Cardiac muscle cell (in vitro differentiated cells and primary cell): ENCODE measurements at places on chromosomes 2 and 18. TPM values are rescaled to one million over a fixed set of nuclear protein-coding genes. Genes with fewer than 3 reads are reported as not detected.

CIB4 gene
- 0.49 TPM in 1 of 2 replicates, not detected in the other for total RNA-seq

SNORC gene
- total RNA-seq, result 3.8 and 13.1 TPM in 2 replicates

C1QL2 gene
- 0.18 and 0.30 TPM in 2 replicates for total RNA-seq

MRPL19 gene
- total RNA-seq, result 54.6 TPM in 2 replicates

MTCL1 gene
- total RNA-seq, result 4.7 and 9.6 TPM in 2 replicates

CYRIA gene
- 0.63 and 2.2 TPM in 2 replicates for total RNA-seq

OTX1 gene
- total RNA-seq, result 0.14 and 0.66 TPM in 2 replicates

IL18R1 gene
- total RNA-seq, result 0.07 and 0.12 TPM in 2 replicates

ZNF407 gene
- total RNA-seq, result 4.2 and 8.0 TPM in 2 replicates

TRAPPC8 gene
- 15.6 and 25.7 TPM in 2 replicates for total RNA-seq

TGFA gene
- total RNA-seq, result 0.21 and 4.6 TPM in 2 replicates

TCF7L1 gene
- total RNA-seq, result 1.5 and 5.3 TPM in 2 replicates

KIAA2012 gene
- 0.21 TPM in 1 of 2 replicates, not detected in the other for total RNA-seq

TLX2 gene
- total RNA-seq, result 0.06 TPM in 1 of 2 replicates, not detected in the other

PKDCC gene
- 169 and 228 TPM in 2 replicates for total RNA-seq

SPATA3 gene
- total RNA-seq, result not detected in 2 replicates

LRRTM4 gene
- 12.6 and 15.4 TPM in 2 replicates for total RNA-seq

LRATD1 gene
- 1.1 and 1.5 TPM in 2 replicates for total RNA-seq

LDLRAD4 gene
- 7.9 and 10.5 TPM in 2 replicates for total RNA-seq

EIF2B4 gene
- total RNA-seq, result 30.5 and 41.5 TPM in 2 replicates

TUBA4B gene
- total RNA-seq, result not detected in 2 replicates

DLX1 gene
- total RNA-seq, result not detected in 2 replicates

GRCh38 chr18:69064063-69064462, 266.2 kb downstream of the CCDC102B start:
- no peak for DNase-seq

- DNase-seq, result no peak
Observed at GRCh38 chr2:191740759-191741158, 62.8 kb downstream of the NABP1 start.

GRCh38 chr2:148252646-148253045, 231.8 kb downstream of the MBD5 start:
- no peak for DNase-seq

- no peak for DNase-seq
Observed at GRCh38 chr2:207525296-207525695, 4.5 kb upstream of the CREB1 start.

- no peak for DNase-seq
Observed at GRCh38 chr2:108347786-108348185, 30.0 kb upstream of the SULT1C4 start.

DNA sequence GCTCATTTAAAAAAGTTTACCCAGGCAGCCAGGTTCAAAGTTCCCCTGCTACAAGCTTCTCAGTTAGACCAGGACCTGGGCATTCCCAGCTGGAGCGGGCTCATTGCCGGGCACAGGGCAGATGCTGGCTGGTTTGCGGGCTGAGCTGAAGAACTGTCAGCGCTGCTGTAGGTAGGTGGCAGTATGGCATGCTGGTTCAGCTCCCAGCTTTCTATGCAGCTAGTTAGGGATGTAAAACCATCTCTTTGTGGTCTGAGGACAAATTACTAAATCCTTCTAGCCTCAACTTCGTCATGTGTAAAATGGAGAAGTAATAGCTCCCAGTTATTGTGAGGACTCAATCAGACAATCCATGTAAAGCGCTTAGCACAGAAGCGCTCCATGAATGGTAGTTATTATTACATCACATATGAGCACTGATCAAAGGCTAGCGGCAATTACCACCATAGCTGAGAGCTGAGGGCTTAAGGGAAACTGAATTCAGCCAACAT, 2.4 kb upstream of the LDLRAD4 start:
- peak; percentile 78 for DNase-seq

- no peak for DNase-seq
Observed at GRCh38 chr2:16614314-16614860, 51.2 kb downstream of the CYRIA start.

DNA sequence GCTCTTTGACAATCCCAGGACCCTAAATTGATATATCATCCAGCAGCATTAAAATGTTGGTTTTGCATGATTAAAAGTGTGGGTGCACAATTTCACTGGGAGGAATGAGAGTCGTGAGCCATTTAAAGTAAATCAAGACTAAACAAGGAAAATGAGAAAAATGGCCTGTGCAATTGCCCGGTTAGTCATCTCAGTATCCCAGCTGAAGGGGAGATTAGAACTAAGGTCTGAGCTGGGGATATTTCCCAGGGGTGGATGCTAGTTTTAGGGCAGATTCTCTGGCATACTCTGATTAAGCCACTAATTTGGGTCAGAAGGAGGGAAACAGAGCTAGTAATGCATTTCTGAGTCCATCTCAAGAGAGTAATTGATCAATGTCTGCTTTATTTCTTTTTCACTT, 177.2 kb downstream of the EN1 start:
- DNase-seq, result no peak

DNA sequence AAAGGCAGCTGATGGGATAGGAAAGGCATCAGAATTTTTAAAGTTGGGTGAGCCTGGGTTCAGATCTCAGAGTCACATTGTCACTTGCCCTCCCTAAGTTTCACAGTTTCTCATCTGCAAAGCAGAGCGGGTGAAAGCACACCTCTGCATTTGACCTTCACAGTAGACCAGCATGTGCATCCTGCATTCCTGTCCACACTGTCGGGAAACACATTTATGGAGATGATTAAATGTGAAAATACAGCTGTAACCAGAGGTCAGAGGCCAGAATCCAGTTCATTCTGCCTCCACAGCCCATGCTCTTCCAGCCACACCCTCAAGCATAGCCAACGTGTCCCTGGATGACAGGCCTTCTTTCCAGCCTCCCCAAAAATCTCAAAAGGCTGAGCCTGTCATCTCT, 392.0 kb upstream of the MYT1L start:
- DNase-seq, result no peak

- DNase-seq, result no peak
Observed at GRCh38 chr18:76055025-76055424, 440.0 kb downstream of the ZNF516 start.

DNA sequence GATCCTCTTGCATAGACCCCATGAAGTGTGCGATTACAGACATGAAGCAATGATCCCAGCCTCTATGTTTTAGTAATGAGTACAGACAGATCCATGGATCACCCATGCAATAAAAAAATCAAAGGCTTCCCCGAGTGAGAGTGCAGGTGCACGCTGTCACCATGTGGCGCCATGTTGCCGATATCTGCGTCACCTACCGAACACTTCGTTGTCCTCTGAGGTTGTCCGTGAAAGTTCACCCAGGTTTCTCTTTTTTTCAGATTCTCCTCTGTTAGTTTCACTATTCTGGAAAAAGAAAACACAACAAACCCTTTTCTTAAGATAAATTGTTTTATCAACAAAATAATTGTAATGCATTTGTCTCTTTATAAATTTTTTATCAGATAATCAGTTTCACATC, 66.5 kb downstream of the MBP start:
- DNase-seq, result no peak

DNA sequence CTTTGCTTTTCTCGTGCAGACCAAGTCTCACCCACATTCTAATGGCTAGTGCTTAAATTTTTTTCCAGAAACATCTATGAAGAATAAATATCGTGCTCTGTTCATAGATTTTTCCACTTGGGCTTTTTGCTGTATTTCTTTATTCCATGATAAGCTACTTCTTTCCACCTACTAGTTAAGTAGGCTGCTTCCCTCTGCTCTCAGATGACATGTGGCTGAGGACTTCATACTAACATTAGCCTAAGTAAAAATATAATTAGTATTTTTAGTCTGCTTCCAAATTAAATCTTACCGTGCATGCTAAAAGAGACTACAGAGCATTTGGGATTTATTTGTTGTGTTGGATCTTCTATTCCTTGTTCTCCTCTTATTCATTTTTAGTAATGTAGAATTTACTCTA, 102.4 kb downstream of the SH3RF3 start:
- DNase-seq, result no peak

- DNase-seq, result peak; percentile 87
Observed at GRCh38 chr2:128557831-128558241, 239.2 kb upstream of the HS6ST1 start.

DNA sequence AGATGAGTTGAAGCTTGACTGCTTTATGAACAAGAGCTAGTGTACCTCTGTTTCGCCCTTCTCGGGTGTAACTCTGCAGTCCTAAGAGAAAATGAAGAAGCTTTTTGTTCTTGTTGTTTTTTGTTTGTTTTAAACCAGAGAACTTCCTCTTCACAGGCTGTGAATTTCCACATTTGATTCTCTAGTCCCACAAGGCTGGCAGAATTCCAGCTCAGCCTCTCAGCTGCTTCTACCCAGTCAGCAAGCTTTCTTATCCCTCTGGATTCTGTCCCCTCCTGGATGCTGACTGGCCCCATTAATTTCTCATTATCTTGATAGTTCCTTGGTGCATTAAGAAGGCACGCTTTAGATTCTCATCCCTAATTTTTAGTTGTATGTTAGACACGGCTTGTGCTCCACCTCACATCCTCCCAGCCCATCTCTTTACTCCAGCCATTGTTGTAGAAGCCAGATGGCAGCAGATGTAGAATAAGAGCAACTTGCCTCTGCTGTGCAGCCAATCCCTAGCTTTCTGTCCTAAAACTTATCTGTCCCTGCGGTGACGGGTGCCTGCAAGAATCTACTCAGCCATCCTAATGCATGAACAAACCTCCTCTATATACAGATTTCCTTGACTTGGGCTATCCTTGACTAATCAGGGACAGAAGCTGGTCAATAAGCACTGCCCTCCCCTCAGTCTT, 12.3 kb upstream of the RESP18 start:
- DNase-seq, result peak; percentile 73

GRCh38 chr2:165113414-165113813, 90.4 kb downstream of the SCN3A start:
- no peak for DNase-seq

DNA sequence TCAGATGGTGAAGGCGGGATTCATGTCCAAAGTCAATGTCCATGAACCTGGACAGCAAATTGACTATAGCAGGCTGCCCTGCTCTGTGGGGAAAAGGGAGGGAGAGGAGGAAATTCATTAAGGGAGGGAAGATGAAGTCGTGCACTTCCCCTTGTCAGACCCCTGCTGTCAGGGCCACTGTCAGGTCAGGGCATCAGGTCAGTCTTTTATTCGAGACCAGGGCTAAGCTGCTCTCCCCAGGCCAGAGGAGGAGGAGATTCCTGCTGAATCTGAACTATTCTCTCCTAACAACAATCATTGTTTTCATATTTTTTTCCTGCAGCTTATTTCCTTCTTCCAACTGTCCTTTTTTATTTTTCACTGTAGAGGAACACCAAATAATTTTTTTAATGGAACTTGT, 17.2 kb downstream of the CNDP1 start:
- DNase-seq, result no peak

- peak; percentile 66 for DNase-seq
Observed at GRCh38 chr18:39455285-39455684, 1889.7 kb upstream of the CELF4 start.

- no peak for DNase-seq
Observed at GRCh38 chr2:230677201-230677946, 35.3 kb upstream of the CAB39 start.

DNA sequence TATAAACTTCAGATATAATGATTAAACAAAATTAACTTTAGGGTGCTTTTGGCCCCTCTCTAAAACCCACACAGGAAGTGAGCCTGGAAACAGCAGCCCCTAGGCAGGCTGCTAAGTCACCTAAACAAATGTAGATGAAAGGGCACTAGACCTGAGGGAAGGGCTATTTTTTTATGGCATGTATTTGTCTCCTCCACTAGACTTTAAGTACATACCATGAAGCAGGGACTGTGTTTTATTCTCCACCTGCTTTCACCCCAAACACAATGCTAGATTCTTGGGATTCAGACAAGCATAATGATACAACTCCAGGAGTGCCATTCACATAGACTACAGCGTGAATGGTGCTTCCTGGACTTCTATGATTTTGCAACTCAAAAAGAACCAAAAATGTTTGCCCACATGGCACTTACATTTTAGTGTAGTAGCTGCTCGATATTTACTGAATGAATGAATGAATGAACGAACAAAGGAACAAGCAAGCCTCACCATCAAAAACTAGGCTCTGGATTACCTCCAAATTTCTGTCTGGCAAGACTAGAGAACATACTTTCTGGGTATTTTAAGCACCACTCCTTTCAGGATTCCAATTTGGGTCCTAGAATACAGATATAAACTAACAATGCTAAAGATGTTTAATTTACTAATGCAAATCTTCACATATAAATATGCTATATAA, 10.1 kb downstream of the ATAD2B start:
- DNase-seq, result no peak

GRCh38 chr2:233714121-233714520, 1.4 kb downstream of the UGT1A5 start:
- DNase-seq, result no peak

- DNase-seq, result peak; percentile 14
Observed at GRCh38 chr2:166614029-166614428, 120.0 kb upstream of the SCN7A start.

GRCh38 chr2:224966613-224967012, 75.7 kb downstream of the DOCK10 start:
- DNase-seq, result no peak

DNA sequence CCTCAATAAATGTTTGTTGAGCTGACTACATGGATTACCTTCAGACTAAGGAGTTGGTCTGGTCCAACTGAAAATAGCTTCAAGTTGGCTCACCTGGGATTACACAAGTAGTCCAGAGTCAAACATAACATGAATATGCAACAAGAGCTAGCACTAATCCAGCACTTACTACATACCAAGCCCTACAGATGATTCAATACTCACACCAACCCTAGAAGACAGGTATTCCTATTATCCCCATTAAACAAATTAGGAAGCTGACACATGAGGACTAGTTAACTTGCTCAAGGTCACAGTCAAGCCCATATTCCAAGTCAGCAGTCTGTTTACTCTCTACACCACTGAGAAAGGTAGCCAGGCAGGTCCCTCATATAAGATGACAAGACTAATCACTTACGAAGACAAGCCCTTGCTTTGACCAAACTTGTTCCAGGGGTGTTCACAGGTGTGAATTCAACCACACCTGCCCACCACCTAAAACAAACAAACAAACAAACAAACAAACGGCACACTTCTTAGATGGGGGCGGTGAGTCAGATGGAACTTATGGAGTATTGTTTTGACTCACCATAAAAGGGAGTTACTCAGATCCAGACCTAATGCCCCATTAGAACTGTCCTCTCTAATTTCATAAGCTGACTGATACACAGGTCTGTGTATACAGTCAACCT, 29.1 kb downstream of the TMEM131 start:
- no peak for DNase-seq

DNA sequence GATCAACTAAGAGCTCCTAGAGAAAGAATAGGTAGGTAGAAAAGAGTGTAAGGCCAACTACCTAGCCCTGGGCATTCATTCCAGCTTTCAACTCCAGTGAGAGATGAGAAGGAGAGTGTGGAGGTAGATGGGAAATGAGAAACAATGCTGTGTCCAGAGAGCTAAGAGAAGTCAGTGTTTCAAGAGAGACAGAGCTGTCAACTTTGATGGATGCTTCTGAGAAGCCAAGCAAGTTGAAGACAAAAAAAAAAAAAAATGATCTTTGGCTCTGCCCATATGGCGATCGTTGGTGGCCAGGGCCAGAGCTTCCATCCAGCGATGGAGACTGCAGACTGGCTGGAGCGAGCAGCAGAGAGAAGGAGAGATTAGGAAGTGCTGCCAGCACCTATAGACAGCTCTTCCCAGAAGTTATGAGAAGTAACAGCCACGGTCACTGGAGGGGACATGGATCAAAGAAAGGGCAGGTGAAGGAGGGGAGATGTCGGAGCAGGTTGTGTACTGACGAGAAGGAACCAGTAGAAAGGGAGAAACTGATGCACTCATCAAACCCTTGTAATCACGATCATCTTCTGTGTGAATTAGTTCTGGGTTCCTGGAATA, 112.4 kb upstream of the PPP1CB start:
- DNase-seq, result no peak

GRCh38 chr2:189152483-189152882, 27.1 kb downstream of the COL5A2 start:
- no peak for DNase-seq
